Fibroblast of skin of back (primary cell): ENCODE measurements at places on chromosomes 1 and 21.

GRCh38 chr1:106698660-106699059 lies 357.8 kb upstream of the PRMT6 start:
- no peak for DNase-seq

DNA sequence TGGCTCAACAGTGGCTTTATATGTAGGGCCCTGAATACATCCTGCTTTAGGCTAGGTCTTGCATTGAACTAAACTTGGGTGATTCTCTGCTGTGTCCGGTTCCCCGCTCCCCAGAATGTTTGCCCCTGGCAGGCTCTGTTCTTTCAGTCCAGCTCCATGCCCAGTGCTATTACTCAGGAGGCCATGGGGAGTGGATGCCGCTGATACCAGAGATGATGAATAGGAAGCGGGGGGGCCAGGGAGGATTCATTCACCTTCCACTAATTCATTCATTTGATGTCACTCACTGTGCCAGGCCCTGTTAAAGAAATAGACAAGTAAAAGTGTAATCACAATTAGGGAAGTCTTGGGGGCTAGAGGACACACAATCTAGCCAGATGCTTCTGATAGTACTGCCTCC lies 83.8 kb downstream of the TMEM53 start:
- DNase-seq: no peak

- no peak for DNase-seq
These were observed 44.0 kb downstream of the MATN1 start for GRCh38 chr1:30679201-30679975.

GRCh38 chr1:101148980-101149379 lies 87.8 kb upstream of the S1PR1 start:
- no peak for DNase-seq

GRCh38 chr1:180568184-180568583 lies 9.4 kb downstream of the OVAAL start:
- DNase-seq: no peak

DNA sequence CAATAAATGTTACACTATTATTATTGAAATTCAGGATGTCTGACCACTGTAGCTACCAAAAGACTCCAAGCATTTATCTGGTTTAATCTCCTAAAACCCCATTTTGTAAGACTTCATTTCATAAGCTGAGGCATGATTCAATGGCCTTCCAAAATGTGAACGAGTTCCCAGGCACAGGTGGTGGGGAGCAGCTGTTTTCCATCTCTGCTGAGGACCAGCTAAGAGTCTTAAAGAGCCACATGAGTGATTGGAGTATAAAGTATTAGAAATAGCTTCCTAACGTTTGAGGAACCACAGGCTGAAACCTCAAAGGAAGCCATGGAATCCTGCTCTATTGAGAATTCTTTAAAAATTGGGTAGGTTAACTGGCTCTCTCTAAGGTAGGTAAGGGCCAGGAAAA lies 44.9 kb downstream of the SEC16B start:
- DNase-seq: no peak

DNA sequence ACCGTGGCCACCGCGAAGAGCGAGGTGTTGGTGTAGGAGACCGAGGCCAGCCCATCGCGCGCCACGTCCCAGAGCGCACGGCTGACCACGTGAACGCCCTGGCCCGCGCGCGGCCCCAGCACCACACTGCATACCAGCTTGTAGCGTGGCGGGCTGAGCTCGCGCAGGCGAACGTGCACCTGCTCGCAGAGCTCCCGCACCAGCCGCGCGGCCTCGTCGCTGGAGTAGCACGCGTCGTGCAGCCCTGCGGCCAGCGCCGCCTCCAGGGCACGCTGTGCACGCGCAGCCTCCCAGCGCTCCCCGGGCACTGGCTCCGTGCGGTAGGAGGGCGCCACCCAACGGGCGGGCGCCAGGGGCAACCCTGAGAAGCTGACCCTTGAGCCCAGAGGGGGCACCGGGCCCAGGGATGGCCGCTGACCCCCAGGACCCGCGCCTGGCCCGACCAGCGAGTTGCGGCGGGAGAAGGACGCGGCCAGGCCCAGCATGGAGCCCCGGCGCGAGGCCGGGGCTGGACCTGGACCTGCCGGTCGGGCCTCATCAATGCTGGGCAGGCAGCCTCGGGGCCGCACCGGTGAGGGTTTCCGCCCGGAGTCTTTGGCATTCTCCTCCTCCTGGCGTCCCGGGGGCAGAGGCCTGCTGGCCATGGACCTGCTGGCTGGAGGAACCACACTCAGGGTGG lies 987 bp downstream of the DYNLT4 start:
- DNase-seq: no peak

DNA sequence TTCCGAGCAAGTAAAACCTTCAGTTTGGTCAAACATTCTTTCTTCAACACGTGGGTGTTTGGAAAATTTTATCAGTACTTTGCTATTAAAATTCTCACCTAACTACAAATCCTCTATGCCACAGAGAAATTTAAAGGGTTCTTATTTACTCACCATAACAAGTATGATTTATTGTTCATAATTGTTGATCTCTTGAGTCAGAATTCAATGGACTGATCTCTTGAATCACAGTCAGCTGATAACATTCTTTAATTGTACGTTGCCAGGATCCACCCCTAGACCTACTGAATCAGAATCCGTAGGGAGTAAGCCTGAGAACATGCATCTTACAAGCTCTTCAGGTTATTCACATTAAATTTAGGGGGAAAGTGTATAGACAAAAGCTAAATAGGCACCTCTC lies 51.2 kb downstream of the DIPK1A start:
- no peak for DNase-seq

- DNase-seq: no peak
These were observed 69.0 kb upstream of the NFIA start for GRCh38 chr1:61013189-61013945.

GRCh38 chr1:167137332-167137781 lies 43.5 kb downstream of the STYXL2 start:
- DNase-seq: no peak
